T follicular helper cell (primary cell): ENCODE measurements at places on chromosomes 5 and 9.

GRCh38 chr9:86660146-86660943 lies 287.0 kb downstream of the GAS1 start:
- no peak for DNase-seq

DNA sequence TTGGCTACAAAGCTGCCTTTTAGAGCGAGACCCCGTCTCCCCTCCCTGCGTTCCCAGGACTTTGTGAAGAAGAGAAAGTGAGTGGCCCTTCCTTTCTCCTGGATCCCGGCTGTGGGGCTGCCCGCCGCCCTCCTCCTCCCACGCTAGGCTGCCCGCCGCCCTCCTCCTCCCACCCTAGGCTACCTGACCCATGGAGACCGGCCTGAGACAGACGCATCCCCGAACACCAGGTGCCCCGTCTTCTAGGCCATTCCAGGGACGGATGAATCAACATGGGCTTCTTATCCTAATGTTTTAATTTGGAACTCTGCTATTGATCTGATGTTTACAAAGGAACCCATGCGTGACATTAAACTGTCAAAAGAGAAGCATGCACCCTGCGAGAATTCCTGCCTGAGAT lies 117.3 kb upstream of the LPCAT1 start:
- no peak for DNase-seq

- DNase-seq = no peak
Measured at GRCh38 chr5:108634617-108635288, 112.9 kb upstream of the FER start.

- DNase-seq = no peak
Measured at GRCh38 chr9:29339387-29339786, 1766.1 kb upstream of the C9orf72 start.

DNA sequence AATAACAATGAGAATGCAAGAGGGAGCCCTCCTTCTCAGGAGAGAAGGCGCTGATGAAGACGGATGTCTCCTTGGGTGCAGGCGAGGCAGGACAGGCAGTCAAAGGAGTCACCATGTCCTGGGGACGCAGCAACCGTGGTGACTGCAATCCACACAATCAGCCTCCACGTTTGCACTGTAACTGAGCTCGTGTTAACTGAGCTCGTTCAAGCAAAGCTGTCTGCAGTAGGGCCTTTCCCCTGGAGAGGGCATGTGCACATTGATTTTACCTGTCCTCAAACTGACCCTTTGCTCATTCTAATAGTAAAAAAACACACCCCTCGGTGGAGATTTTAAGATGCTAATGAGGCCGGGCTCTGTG lies 2.8 kb downstream of the SARDH start:
- DNase-seq = no peak

DNA sequence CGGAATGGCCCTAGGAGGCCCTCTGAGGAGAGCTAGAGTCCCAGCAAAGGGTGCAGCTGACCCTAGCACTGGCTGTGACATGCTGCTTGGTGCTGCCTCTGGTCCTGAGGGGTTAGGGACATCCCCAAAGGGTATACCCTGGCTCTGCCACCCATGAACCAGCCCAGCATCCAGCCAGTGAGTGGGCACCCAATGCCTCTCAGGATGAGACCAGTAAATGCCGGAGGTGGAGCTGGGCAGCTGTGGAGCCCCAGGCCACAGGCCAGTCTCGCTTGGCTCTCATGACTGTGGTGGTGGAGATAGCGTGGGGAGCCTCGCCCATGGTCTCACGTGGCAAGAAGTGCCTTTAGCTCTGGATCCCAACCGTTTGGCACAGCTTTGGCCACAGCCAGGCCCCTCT lies 3.7 kb upstream of the CEL start:
- DNase-seq = no peak

DNA sequence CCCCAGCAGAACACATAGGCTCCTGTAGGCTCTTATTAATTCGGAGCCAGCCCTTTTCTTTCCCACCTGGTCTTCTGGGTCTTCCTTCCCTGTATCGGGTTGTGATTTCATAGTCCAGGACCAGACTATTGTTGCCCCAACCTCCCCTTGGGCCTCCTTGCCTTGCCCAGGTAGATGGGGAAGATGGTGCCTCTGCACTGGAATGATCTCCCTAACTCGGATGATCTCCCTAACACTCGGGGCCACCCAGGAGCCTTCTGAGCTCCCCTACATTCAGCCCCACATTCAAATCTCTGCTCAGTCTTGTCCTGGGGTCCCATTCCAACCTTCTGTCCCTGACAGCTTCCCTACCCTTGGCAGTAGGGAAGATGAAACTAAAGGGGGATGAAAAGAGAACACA lies 2.7 kb upstream of the IRF1 start:
- DNase-seq = no peak

DNA sequence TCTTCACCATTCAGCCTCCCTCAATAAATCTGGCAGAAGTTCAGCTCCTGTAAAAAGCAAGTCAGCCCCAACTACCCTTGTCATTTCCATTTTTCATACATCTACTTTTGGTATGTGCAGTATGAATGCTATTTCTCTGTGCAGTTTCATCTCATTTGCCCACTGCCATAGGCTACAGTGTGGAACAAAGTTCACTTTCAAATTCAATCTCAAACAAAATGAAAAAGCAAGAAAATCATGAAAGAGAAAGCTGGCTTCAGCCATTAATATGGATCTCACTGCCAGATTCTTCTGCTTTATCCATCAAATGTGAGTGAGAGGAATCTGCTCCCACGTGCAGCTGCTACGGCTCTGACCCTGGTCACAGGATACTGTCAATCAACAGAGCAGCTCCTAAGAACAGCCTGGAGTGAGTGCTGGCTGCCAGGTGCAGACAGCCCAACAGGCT lies 494.2 kb downstream of the ZNF608 start:
- no peak for DNase-seq

DNA sequence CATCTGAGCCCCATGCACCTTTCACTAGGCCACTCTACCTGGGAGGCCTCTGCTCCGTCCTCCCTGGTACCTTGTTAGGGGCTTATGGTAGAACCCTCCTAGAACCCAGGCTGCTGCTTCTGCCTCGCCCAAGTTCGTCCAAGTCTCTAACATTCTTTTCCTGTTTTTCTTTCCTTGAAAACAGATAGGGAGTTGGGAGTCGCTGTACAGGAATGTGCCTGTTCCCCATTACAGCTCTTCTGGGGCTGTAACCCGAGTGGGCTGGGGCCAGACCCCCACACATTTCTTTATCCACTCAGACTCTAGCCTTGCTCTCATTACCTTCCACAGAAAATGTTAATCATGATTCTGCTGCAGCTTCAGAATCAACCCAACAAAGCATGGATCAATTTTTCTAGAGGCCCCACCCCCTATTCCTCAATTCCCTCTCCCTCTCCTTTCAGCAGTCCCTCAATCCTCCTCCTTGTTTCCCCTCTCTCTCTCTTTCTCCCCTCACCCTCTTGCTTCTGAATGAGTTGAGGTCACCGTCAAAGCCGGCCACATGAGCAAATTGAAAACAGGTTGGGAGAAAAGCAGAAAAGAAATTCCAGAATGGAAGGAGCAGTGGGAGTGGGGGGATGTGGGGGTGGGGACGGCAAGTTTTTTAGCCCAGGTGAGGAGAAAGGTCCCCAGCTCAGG lies 193.8 kb upstream of the TRIM32 start:
- no peak for DNase-seq

DNA sequence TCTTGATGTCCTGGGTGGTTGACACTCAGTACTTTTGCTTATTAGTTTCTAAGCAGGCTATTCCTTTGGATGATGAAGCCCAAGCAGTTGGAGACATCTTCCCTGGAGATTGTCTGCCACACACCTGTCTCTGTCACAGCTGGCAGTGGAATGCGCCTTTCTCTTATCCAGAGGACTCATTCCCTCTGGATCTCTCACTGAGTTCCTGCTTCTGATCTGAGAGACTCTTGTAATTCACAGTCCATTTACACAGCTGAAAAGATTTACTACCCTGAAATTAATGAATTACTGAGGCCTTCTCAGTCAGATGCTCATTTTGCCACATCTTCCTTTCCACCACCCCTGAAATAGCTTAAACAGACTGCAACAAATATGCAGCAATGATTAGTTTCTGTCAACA lies 15.9 kb downstream of the TAL2 start:
- no peak for DNase-seq

DNA sequence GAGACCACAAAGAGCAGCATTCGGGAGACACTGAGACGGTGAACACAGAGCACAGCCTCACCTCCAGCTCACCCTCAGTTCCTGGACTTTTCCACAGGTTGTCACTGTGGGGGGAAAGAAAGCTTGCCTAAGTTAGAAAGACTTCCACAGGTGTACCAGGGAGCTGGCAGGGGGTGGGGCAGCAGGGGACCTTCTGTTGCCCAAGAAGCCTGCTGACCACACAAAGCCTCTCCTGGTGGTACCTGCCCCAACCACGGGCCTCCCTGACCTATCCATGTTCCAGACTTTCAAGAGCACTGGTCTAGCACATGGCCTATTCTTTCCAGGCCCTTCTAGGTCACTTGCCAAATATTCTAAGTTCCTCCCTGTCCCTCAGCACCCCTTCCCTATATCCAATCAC lies 550.8 kb downstream of the BNC2 start:
- no peak for DNase-seq

DNA sequence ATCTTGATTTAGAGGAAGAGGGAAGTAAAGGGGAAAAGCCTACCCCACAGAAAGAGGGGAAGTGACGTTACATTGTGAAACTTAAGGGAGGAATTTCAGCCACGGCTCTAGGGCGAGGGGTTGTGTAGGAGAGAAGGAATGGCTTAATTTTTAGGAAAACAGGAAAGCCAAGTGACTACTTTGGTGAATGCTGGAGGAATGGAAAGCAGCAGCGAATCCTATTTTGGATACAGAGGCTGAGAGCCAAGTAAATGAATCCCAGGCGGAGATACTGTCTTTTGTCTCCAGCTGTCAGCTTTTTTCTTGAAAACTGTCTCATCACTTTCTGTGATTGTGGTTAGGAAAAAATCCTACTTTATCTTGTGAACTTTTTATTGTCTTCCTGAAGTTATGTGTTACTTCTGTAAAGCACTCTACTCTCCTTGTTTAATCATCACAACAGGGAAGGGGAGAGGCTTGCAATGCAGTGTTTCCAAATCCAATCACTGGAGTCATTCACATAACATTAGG lies 188.4 kb downstream of the TSSK1B start:
- no peak for DNase-seq

GRCh38 chr9:109518621-109519335 lies 20.7 kb upstream of the PTPN3 start:
- DNase-seq = no peak

GRCh38 chr9:16030528-16031185 lies 477.8 kb downstream of the CCDC171 start:
- no peak for DNase-seq

- DNase-seq = no peak
Measured at GRCh38 chr5:10627160-10627701, 63.4 kb downstream of the ANKRD33B start.

- no peak for DNase-seq
Measured at GRCh38 chr5:123279136-123279535, 144.1 kb downstream of the CEP120 start.

DNA sequence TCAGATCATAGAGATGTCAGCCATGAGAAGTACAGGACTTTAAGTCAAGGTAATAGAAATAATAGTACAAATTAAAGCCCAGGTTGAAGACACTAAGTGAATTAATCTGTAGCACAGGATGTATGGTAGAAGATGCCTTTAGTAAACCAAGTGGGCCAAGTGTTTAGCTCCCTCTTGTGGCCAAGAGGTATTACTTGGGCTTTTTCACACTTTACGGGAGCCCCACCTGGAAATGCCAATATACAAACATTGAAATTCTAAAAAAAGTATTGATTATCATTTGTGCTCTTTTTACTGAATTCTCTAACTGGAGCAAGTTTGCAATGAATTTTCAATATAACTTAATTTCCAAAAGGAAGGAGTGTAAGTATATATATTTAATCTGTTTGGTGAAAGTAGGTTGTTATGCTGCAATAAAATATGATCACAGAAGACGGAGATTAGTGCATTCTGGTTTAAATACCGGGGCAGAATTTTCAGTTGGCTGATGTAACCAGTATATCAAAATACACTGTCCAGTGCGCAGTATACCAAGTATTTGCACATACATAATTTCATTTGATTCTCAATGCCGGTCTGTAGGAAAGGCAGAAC lies 84.7 kb downstream of the PARP8 start:
- DNase-seq = peak; percentile 25

DNA sequence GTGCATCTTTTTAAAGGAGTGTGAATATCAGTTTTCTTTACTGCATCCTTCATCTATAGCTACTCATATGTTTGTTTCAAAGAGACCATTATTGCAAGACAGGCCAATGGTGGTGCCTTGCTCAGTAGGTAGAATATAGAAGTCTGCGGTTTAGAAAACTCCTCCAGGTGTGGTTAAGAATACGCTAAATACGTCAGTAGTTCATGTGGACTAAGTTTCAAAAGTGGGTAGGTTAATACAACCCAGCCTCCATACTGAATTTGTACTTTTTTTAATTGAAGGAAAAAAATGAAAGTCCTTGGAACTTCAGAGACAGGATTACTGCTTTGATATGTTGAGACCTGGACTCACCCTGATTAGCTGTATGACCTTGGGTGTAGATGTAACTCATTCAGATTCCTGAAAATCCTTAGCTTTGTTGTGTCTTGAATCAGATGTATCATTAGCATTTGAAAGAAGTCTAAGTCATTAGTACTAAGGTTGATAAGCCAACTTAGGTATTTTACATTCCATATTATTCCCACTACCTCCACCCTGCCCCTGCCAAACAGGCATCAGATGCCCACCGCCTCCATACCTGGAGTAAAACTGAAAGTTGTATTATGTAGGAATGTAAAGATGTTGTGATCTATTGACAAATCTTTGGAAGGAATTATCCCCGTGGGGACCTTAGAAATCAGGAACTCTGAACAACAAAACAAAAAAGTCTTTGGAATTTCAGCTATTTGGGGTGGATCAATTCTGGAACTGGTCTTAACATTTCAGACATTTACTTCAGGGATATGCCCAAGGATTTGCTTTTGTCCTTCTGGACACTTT lies 6.1 kb downstream of the BASP1 start:
- DNase-seq = no peak

- no peak for DNase-seq
Measured at GRCh38 chr5:126869005-126869451, 92.1 kb downstream of the LMNB1 start.

DNA sequence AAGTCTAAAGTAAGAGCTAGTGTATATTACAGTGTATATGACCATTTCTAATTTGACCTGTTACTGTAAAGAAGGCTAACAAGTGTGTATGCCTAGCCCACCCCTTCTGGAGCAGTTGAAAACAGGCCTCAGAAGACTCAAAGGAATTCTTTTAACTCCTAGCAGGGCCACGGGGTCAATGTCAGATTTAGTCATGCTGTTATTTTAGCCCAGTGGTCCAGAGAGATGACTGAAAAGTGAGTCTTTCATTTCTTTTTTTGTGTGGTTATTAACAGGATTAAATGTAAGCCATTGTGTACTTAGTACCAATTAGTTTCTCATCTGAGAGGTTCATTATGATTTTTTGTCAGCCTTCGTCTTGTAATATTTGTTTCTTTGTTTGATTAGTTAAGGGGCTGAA lies 24.4 kb downstream of the ZCCHC7 start:
- DNase-seq = no peak
